Hindlimb muscle (tissue), 1 donor: ENCODE measurements at places on chromosomes 4 and X. TPM values are rescaled to one million over a fixed set of nuclear protein-coding genes. Genes with fewer than 3 reads are reported as not detected.

DNA sequence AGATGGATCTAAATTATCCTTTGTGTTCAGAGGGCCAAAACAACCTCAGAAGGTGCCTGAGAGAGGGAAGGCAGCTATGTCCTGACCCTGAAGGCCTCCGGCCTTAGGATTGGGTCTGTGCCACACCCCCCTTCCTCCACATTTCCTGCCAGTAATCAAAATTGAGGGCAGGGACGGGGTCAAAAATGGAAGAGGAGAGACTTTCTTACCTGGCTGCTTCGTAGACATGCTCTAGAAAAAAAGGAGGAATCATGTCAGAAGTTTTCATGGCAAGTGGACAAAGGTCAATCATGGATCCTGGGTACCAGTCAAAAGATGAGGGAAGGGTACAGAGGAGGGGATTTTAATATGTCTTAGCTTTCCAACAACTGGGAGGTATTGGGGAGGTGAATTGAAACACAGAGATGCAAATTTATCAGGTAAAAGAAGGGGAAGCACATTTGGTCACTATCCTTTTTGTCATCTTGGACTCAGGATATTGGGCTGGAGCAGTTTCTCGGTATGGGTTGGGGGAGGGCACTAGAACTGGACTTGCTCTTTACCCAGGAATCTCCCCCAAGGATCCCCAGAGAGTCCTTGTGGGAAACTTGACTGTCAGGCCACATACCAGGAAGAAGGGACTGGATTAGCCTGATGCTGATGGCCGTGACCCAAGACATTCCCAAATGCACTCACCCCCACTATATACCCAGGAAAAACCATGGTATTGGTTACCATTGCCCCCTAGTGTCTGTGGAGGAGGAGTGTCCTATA is 17.1 kb downstream of the VSIG4 start:
- no peak for DNase-seq

GRCh38 chr4:127604949-127605709 is 27.6 kb upstream of the INTU start:
- DNase-seq: no peak

DNA sequence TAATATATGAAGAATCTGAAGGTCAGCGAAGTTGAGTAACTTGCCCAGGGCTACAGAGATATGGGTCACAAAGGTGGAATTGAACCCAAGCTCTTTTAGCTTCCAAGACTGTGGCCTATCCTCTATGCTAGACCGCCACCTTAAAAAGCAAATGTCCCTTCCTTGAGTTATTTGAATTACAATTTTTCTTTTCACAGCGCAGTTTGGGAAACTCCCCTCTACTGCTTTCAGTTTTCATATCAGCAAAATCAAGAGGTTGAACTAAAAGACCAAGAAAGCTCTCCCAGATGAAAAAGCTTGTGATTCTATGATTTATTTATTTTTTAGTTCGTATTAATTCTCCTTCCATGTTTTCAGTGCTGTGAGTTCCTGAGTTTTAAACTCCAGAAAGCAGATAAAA is 174.5 kb upstream of the C1QTNF7 start:
- no peak for DNase-seq

DNA sequence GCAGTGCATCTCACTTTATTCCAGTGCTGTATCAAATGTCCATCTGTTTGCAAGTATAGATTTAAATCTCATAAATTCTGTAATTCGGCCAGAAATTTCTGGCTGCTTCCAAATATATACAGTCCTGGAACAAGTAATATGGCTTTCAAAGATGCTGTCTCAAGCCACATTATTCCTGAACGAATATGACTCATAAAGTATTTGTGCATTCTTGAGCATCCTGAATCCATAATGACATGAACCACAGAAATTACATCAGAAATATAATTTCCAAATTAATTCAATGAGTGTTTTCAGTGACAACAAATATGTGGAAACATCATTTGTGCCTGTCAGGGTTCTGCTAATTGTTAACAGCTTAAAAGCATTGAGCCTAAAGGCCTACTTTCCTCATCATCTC is 140.9 kb upstream of the HPGD start:
- DNase-seq: no peak

Gene IL13RA1
- 35.8 TPM for polyA plus RNA-seq

Gene HTT
- 32.0 TPM for polyA plus RNA-seq

Gene TCP11X1
- not detected for polyA plus RNA-seq

DNA sequence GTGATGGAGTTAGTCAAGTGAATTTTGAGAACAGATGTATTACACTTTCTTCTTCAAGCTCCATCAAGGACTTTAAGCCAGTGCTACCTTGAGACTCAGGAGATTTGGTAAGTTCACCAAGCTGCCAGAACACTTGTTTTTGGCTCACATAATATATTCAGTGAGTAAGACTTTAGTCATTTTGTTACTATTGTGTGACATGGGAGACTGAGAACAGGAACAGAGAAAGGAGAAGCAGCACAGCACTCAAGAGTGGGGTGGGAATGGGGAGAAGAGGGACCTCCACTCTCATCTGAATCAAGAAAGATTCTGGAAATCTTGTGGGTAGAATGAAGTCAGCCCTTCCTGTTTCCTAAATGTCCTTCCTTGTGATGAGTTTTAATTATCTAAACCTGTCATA is 87.3 kb upstream of the TET2 start:
- DNase-seq: no peak

Gene ADRA2C
- polyA plus RNA-seq: 3.4 TPM

- DNase-seq: no peak
These were observed 7.0 kb downstream of the LAGE3 start for GRCh38 chrX:154471839-154472684.

Gene PIGA
- polyA plus RNA-seq: 6.5 TPM

Gene UGT2B15
- polyA plus RNA-seq: not detected

Gene CSAG2
- not detected for polyA plus RNA-seq

- no peak for DNase-seq
These were observed 193.9 kb upstream of the RPL34 start for GRCh38 chr4:108426493-108426892.

- DNase-seq: no peak
These were observed 8.1 kb upstream of the TBC1D1 start for GRCh38 chr4:37882665-37883296.

DNA sequence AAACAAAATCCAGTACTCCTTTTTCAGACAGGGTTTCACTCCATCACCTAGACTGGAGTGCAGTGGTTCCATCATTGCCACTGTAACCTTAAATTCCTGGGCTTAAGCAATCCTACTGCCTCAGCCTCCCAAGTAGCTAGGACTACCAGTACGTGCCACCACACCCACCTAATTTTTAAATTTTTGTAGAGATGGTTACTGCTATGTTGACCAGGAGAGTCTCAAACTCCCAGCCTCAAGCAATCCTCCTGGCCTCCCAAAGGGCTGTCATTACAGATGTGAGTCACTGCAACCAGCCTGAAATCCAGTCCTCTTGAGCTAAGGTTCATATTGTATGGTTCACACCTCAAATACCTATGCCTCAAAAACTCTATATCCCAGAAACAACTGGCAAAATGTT is 22.4 kb downstream of the ANKRD17 start:
- DNase-seq: no peak

DNA sequence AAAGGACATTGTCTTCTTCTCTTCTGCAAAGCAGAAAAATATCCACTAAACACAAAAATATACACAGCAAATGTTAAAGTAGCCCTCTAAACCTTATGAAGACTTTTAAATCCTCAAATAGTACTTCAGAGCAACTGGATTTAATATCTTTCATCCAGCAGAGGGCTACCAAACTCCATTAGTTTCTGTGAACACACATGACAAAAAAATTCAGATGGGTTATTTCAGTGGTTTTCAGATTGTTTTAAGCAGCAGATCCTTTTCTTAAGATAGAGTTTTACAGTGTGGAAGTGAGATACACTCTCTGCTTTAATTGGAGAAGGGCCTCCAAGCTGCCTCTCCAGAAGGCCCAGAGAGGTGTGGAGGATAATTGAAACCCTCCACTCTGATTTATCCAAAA is 56.7 kb downstream of the ANK2 start:
- DNase-seq: peak; percentile 63

GRCh38 chr4:121517241-121517640 is 136.4 kb upstream of the QRFPR start:
- DNase-seq: no peak

Gene BMP2K
- polyA plus RNA-seq: 17.2 TPM

DNA sequence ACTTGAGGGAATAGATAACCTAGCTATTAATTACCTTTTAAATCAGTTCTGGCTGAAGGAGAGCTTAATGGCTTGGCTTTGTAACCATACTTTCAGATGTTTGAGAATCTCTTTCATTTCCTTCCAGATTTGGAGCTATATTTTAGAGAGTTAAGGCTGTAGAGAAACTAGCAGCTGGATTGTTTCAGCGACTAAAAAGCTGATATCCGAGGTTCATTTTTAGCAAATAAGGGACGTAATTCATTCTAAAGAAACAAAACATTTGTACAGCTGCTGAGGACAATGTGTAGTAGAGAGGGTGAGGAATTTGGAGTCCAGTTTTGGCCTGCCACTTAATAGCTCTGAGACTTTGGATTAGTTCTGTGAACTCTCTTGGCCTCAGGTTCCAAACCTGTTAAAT is 12.2 kb downstream of the OSTC start:
- no peak for DNase-seq

- no peak for DNase-seq
These were observed 216.8 kb downstream of the FBXO8 start for GRCh38 chr4:174066611-174067205.

- no peak for DNase-seq
These were observed 188.5 kb upstream of the ANXA3 start for GRCh38 chr4:78363031-78363570.

Gene SAGE1
- polyA plus RNA-seq: not detected

DNA sequence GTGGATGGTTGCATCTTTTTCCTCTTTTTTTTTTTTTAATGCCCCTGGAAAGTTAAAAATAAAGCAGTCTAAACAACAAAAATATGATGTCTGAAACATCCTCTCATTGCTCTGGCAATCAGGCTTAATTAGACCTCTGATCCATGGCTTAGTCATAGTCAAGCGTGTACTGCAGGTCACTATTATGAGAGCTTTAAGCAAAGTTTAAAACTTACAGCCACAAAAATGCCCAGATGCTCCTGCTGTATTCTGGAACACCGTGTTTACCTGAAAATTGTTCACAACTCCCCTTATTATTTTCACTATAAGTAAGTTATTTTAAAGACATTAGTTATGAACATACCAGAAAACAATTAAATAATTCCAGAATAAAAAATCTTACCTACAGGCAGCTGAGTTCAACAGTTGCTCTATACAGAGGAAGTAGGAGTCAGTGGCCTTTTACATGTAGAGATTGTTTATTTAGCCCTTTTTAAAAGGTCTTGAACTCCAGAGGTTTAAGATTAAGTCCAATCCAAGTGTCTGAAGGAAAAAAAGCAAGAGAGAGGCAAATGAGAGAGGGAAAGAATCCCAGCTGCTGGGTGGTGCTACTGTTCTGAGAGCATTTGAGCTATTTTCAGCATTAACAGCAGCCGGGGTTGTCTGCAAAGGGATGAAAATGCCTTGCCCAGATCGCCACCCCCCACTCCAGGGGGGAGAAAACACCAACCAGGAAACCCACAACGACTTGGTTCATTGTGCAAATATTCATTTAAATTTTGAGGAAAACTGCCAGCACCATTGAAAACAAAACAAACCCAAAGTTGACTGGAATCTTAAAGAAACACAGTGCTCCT is 36.9 kb downstream of the SORBS2 start:
- DNase-seq: no peak

- no peak for DNase-seq
These were observed 647.4 kb upstream of the GALNT7 start for GRCh38 chr4:172521248-172521647.

DNA sequence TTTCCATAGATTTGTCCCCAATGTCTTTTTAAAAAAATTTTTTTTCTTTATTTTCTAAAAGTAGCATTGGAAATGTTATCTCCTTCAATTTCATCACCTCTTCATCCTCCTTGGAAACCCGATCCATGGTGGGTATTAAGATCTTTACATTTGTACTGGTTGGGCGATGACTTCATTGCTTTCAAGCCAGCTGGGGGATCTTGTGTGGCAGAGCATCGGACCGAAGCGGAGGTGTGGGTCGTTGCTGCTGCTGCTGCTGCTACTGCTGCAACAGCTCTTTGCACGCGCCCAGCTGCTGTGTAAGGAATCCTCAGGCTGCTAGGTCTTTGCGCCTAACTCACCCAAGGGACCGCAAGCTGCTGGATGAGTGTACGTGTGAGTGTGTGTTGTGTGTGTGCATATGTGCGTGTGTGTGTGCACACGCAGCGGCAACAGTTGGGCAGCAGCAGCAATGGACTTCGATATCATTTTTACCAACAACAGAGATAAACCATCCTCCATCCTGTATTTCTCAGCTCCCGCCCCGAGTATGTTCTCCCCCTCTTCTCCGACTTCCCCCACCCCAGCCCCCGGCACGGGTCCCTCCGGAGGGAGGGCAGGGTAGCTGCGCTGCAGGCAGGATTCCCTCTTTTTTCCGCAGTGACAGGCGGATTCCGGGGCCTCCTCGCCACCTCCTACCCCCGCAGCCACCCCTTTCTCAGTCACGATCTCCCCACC is 768 bp upstream of the CDKL5 start:
- DNase-seq: peak; percentile 26

GRCh38 chr4:162274354-162274753 is 110.6 kb upstream of the FSTL5 start:
- DNase-seq: no peak

DNA sequence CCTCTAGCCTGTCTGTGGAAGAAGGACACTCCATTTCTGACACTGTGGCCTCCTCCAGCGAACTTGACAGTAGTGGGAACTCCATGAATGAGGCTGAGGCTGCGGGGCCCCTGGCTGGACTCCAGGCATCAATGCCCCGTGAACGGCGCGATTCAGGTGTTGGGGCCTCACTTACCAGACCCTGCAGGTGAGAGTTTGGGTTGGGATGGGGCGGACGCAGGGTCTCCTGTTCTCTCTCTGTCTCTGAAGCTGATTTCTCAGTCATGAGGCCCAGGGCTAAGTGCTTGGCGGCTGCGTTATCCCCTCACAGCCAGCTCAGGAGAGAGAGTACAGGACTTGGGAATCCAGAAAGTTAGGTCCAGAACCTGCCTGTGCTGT is 71.0 kb downstream of the STARD8 start:
- DNase-seq: no peak

Gene CXCR3
- polyA plus RNA-seq: 0.32 TPM

DNA sequence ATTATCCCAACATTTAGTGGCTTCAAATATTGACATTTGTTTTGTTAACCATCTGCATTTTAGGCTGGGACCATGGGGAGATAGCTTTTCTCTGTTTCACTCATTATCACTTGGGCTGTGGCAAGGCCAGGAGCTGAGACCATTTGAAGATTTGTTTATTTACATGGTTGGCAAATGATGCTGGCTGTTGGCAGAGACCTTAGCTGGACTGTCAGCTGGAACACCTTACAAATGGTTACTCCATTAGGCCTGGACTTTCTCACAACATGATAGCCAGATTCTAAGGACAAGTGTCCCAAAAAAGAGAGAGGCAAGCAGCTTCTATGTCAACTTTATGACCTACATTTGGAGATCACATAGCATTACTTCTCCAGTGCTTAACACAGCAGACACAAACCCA is 130.4 kb downstream of the INPP4B start:
- no peak for DNase-seq

DNA sequence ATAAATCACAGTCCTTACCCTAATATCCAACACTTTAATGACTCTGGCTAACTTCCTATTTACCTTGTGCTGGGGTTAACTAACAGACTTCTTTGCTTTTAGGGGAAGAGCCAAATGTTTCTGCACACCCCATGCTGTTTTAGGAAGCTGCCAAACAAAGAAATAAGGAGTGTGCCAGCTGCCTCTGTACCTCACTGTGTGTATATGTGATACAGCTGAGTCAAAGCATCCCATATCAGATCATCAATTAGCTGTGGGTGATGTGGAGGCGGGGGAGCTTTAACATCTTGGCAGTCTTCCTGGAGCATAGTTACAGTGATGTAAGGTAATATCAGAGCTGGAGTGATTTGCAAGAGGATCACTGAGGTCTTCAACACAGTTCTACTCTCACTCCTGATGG is 95.4 kb downstream of the COL25A1 start:
- DNase-seq: no peak
